ENCODE measurements at places on chromosomes 11 and 22. TPM values are rescaled to one million over a fixed set of nuclear protein-coding genes. Genes with fewer than 3 reads are reported as not detected.

DNA sequence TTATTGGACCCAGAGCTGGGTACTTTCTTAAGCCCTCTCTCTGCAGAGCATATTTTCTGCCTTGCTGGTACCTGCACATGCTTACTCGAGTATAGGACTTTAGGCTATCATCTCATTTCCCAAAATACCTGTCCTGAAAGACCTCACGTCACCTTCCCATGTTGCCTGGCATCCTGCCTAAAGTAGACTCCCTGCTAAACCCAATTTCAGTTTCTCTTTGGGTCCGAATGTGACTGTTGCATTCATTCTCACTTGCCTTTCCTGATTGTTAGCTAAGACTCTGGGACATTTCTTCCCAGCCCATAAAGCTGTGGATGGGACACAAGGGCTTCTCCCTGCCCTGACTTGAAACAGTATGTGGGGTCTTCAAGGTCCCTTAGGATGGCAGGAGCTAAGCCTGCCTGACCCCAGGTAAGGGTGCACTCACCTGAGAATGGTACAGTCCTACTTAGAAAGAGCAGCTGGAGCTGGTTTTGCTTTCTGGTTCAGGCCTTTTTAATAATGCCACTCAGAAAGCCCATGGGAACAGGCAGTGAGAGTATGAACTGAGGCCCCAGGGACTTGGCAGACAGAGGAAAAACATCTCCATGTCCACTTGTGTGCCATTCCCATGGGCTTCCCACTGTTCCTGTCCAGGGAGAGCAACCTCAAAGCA is 12.9 kb downstream of the OR51E2 start:
- H3K4me1 ChIP-seq, result no peaks in the 10 kb centered on the region
- H3K36me3 ChIP-seq, result no peaks in the 10 kb centered on the region
- peaks cover 3% of the 10 kb centered on the region for H3K27me3 ChIP-seq
- H3K4me3 ChIP-seq, result no peak overlapping the region

GRCh38 chr11:33949252-33949913 is 57.5 kb upstream of the LMO2 start:
- no peak overlapping the region for H3K4me3 ChIP-seq
- H3K4me1 ChIP-seq, result no peaks in the 10 kb centered on the region
- no peak overlapping the region for H3K27ac ChIP-seq
- DNase-seq, result no peak
- H3K36me3 ChIP-seq, result no peaks in the 10 kb centered on the region
- H3K27me3 ChIP-seq, result no peaks in the 10 kb centered on the region

RFPL3 gene
- not detected for total RNA-seq

- H3K27ac ChIP-seq, result no peak overlapping the region
- no peaks in the 10 kb centered on the region for H3K4me1 ChIP-seq
- no peak for DNase-seq
- no peak overlapping the region for H3K4me3 ChIP-seq
- H3K27me3 ChIP-seq, result peaks cover 28% of the 10 kb centered on the region
Measured at GRCh38 chr11:110654456-110654855, 57.8 kb downstream of the ARHGAP20 start.

CRYBA4 gene
- not detected for total RNA-seq
